Activated T-cell treated with anti-CD3 and anti-CD28 coated beads for 24 hours (primary cell): ENCODE measurements at places on chromosomes 5 and 9.
A peak's percentile ranks its signal among the peaks of the same experiment; 100 is the strongest.

DNA sequence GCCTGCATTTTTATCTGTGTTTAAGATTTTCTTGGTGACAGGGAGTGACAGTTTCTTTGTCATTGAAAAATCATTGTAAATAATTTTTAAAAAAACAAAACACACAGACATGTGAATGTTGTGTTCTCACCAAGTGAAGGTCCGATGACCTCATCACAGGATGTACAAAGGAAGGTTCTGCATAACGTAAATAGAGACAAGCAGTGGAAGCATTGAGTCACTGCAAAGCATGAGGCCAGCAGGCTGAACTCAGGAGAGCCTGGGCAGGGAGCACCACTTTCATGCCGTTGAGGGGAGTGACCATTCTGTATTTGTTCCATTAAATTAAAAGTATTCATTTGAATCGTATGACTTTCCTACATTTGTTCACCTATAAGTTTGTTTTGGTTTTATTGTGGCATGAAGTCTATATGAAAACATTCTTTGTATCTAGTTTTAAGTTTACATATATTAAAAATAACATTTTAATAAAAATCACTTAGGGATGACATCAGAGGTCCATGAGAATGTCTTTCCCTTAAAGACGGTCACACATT, 70.4 kb upstream of the TLE1 start:
- no peak for DNase-seq

DNA sequence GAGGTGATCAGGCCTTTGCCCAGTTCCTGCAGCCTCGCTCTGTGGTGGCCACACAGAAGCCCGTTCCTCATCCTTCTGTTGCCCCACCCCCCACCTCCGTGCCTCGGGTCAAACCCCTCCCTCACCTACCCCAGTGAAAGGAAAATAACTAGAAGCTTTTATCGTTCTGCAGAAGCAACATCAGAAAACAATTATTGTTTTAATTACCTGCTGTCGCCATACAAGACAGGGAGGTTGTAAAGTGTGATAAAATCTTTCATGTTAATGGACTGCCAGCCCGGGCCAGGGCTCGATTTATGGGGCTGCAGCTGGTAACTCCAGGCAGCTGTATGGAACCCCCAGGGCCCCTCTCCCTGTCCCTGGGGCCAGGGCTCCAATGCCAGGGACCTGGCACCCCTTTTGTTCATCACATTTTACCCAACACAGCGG, 20.6 kb downstream of the UNC5A start:
- no peak for DNase-seq

DNA sequence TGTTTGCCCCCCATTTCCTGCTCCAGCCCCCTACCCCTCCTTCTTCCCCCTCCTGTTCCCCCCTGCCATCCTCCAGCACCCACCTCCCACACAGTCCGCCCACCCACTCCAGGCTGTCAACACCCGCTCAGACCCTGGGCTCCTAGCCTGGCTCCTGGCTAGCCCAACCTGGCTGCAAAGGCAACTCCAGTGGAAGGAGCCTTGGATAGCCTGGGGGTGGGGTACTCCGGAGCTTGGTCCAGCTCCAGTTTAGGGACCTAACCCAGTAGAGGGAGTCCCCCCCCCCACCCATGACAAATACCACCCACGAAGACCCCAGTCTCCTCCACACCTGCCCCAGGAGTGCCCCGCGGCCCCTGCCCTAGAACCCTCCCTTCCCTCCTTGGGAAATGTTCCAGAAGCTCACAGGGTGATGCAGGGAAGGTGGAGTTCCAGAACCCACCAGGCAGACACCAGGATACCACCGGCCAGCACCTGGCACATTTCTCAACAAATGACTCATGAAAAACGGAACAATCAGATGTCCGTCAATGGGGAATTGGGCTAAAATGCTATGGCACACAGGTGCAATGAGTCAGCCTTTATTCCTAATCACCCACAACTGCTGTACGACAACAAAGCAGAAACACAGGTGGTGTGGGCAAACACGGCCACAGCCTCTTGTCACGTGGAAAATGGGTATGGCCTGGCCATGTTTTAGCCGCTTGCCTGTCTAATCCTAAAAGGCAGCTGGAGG, 901 bp upstream of the SLC12A7 start:
- no peak for DNase-seq

DNA sequence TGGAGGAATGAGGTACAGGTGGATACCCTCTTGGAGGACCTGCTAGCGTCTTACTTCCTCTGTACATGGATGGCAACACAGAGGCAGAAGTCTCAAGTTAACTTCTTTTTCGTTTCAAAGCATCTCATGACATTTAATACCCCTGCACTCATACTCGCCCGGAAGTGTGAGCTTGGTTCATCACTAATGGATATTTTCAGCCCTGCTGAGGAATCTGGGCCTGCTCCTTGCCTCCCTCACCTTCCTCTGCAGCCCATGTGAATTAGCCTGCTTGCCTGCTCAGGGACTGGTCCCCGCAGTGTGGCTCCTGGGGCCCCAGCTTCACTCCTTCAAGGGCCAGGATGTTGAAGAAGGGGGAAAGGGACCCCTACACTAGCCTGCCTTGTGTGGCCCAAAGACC, 34.1 kb downstream of the GADD45G start:
- no peak for DNase-seq

DNA sequence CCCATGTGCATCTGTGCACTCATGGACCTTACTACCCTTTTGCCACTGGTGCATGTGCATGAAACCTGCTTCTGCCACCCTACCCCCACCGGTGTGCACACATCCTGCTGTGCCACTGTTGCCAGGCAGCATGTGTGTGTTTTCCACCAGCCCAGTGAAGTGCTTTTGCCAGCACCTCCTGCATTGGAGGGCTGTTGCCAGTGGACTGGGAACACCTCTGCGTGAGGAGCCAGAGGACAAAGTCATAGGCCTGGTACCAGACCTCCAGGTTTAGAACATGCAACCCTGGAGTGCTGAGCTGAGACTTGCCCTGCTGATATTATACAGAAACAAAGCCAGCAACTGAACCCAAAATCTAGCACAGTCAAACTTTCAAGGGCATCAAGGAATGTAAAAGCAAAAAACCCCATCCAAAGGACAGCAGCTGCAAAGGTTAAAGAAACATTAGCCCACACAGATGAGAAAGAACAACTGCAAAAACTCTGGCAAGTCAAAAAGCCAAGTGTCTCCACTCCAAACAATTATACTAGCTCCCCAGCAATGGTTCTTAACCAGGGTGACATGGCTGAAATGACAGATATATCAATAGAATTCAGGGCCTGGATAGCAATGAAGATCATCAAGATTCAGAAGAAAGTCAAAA, 70.6 kb upstream of the PTPN3 start:
- no peak for DNase-seq

DNA sequence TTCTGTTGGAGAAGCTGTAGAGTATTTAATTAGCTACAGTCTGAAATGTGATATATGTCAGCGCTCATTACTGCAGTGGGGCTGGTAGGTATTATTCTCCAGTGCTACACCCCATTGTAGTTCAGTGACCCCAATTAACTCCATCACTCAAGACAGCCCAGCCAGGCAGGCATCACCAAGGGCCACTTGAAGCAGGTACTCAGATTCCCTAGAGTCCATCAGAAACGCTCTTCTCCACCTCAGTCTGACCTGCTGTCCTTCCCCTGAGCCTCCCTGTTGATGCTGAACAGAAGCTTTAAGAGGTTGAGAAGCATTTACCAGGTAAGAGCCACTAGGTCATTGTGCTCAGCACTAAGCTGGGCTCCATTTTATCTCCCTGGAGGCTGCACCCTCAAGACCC, 71.8 kb downstream of the GALNT10 start:
- DNase-seq, result no peak

DNA sequence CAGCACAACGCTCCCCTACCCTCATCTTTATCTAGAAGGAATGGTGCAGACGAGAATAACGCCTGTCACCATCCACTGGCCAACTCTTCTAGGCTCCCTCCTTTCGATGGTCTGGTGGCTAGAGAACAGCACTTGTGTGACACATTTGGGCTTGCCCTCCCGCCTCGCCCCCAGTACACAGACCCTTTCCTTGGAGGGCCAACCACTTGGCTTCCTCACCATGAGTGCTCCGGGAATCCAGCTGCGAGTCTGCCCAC, 1.4 kb downstream of the GNAQ start:
- peak; percentile 12 for DNase-seq

GRCh38 chr9:116806075-116806474, 119.0 kb downstream of the TRIM32 start:
- DNase-seq, result no peak

DNA sequence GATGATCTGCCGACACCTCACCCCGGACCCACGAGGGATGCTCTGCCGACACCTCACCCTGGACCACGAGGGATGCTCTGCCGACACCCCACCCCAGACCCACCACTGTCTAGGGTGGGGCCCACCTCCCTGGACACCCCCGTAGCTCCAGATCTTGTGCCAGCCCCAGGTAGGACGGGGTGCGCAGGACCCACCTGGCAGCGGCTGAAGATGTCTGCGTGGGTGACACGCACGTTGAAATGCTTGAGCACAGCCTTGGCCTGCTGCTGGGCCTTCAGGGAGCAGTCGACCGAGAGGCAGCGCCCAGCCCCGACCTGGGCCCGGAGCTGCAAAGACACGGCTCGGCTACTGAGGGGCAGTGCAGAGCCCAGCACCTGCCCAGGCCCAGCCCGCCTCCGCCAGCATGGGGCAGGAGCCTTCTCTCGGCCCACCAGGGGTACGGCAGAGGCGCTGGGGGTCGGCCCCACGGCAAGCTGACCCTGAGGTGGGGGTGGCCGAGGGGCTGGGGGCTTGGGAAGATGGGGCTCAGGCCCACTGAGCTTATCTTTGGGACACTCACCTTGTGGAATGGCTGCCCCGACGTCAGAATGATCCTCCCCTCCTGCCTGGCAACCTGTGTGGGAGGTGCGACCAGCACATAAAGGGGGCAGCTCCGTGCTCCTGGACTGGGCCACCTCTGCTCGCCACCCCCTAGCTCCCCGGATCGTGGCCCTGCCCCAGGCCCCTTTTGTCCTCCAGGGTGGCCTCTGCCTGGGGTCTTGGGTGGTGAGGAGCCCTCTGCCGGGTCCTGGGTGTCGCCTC, 21.7 kb upstream of the NRARP start:
- no peak for DNase-seq

- no peak for DNase-seq
These were observed 302.7 kb upstream of the NREP start for GRCh38 chr5:112059579-112060135.

DNA sequence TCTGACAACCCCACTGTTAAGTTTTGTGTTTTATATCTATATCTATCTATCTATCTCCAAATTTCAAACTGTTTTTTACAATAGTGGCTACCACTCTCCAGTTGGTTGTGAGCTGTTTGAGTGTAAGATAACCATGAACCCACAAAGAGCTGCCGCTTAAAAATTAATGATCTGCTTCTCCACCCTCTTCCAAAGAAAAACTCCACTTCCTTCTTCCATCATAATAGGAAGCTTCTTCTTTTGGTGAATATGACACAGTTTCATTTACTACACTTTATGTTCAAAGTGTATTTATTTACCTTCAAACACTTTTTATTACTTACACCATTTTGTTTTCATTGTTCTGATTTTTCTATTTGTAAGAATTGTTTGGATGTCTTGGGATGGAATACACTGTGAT, 37.9 kb downstream of the SPZ1 start:
- no peak for DNase-seq

GRCh38 chr5:93681432-93681831, 60.0 kb downstream of the POU5F2 start:
- DNase-seq, result no peak

DNA sequence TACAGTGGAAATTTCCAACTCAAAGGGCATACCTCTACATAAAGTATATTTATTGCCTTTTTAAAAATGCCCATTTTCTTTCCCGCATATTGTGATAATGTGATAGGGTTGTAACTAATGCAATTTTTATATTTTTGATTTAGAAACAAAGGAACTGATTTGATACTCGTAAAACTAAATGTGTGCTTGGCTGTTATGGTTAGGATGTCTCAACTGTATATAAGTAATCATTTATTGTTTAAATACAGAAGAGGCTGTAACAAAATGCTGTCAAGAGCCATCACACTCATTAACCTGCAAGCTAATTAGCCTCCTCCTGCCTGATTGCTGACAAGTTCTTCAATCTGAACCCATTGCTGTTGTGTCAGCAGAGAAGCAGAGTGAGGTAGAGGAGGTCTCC, 149.2 kb downstream of the PBX3 start:
- DNase-seq, result no peak
